ENCODE measurements at places on chromosomes 6 and 20.

- no peak for DNase-seq
Observed at GRCh38 chr20:17904027-17904426, 64.6 kb downstream of the SNX5 start.

GRCh38 chr20:6466075-6466810, 301.2 kb upstream of the BMP2 start:
- no peak for DNase-seq

- DNase-seq: no peak
Observed at GRCh38 chr6:44926556-44926955, 401.6 kb upstream of the RUNX2 start.

DNA sequence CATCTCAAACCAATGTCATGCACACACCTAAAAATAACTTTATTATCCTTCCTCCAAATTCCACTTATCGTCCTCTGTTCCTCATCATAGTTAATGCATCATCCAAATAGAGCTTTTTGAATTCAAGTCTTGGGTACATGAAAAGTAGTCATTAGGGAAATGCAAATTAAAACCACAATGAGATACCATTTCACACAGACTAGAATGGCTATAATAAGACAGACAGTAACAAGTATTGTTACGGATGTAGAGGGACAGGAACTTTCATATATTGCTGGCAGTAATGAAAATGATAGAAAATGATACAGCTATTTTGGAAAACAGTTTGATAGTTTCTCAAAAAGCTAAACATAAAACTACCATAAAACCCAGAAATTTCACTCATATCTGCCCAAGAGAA, 59.1 kb downstream of the FHL5 start:
- peak; percentile 72 for DNase-seq

DNA sequence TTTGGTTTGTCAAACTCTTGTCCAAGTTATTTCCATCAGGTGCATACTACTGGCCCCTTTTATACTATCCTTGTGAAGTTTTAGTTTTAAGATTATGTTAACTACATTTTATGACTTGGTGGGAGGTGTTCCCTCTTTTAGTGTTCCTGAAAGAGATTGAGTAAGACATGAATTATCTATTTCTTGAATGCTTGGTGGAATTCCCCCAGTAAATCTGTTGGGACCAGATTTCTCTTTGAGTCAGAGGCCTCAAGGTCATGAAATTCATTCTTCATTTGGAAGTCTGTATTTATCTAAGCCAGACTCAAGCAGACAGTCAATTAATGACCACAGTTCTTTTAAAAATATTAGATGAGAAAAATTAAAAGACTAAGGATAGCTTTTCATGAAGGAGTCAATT, 81.3 kb downstream of the MOXD1 start:
- DNase-seq: no peak

GRCh38 chr20:61073376-61073775, 178.7 kb upstream of the CDH4 start:
- DNase-seq: no peak

DNA sequence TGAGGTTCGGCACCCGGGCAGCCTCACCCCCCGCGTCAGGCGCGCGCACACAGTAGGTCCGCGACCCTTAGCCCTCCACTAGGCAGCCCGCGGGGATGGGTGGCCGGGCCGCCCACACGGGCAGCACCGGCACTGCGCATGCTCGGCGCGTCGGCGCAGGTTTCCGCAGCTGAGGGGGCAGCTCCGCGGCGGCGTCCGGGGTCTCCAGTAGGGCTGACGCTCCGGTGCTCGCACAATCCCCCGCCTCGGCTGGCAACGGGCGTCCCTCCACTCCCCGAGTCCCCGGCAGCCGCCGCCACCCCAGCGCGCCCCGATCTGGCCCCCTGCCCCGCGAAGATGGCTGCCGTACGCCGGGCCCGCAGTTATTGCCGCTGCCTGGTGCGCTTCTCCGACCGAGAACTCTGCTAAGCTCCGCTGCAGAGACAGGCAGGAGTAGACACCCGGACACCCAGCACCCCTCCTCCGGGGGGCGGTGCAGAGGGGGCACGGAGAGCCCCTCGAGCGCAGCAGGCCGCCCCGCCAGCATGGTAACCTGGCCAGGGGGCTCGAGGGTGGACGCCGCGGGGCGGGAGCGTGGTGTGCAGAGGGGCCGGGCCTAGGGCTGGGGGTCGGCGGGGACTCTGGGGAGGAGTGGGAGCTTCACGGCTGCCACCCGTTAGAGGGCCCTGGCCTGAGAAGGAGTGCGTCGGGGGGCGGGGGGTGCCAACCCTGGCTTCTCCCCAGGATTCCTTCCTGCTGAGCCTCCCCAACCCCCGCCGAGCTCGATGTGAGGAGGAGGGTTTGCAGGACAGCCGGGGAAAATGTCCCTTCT, at the start of gene FBXO9:
Gene FBXO9, plus strand, starts transcription at position 139 of the 811 bp plus-strand sequence. Its CDS starts 386 bp downstream, at position 525.
- DNase-seq: no peak

GRCh38 chr20:7858734-7859250, 81.5 kb downstream of the HAO1 start:
- peak; percentile 11 for DNase-seq

- DNase-seq: no peak
Observed at GRCh38 chr6:71406865-71407860, 118.6 kb downstream of the OGFRL1 start.

DNA sequence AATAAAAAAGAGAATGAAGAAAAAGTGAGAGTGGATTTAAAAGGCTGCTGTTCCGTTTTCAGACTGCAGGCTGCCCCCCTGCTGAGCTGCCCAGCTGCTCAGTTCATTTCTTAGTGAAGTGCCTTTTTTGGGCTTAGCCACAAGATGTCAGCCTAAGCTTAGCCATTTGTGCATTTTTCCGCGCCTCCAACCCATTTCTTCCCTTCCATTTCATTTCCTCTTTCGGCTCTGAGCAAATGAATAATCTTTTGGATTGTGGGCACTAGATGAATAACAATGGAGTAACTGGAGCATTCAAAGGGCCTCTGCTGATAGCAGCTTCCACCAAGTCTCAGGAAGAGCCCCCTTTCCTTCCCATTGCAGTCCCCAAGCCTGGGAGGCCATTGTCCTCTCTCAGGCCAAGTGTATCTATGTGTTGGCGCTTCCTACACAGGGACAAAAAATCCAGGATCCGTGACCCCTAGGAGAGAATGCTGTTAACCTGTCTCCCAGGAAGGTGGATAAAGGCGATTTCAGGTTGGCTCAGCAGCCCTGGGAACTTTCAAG, 83.5 kb upstream of the SPTLC3 start:
- DNase-seq: peak; percentile 93

DNA sequence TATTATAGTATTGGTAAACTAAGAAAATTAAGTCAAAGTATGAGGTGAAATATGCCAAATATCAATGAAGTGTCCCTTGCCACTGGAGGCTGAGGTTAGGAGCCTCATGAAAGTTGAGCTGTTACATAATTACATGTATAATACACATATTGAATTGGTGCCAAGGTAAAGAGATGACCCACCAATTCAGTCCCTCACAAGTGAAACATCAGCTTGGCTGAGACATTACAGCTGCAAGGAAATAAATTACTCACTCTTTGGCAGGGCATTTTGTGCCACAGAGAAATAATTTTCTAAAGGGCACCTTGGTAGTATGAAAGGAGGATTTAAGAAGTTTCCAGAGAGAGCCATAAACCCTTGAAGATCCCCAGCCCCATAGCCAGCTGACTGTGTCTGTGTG, 127.4 kb downstream of the ADGRG6 start:
- no peak for DNase-seq

GRCh38 chr6:34182751-34183531, 37.1 kb upstream of the GRM4 start:
- no peak for DNase-seq

DNA sequence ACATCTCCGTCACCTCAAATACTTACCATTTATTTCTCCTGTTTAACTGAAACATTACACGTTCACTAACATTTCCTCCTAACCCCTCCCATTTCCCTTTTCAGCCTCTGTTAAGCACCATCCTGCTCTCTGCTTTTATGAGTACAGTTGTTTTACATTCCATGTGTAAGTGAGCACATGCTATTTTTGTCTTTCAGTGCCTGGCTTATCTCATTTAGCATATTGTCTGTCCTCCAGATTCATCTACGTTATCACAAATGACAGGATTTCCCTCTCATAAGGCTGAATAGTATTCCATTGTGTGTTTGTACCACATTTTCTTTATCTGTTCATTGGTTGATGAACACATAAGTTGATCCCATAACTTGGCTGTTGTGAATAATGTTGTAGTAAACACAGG, 22.7 kb downstream of the TAF11 start:
- no peak for DNase-seq

DNA sequence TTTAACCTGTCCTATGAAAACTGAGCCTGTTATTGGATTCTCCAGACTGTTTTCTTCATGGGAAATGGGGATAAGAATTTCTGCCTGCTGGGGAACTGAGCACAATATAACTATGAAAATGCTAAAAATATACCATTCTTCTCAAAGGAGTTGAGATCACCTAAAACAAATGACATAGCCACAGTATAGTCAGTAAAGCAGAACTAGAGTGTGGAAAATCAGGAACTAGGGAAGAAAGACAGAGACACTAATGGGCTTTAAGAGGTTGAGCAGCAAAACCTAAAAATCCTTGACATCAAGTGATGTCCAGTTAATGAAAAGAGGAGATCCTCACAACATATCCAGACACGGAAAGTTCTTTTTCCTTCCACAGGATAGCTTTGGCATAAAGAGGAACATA, 215.7 kb upstream of the CST7 start:
- DNase-seq: no peak

DNA sequence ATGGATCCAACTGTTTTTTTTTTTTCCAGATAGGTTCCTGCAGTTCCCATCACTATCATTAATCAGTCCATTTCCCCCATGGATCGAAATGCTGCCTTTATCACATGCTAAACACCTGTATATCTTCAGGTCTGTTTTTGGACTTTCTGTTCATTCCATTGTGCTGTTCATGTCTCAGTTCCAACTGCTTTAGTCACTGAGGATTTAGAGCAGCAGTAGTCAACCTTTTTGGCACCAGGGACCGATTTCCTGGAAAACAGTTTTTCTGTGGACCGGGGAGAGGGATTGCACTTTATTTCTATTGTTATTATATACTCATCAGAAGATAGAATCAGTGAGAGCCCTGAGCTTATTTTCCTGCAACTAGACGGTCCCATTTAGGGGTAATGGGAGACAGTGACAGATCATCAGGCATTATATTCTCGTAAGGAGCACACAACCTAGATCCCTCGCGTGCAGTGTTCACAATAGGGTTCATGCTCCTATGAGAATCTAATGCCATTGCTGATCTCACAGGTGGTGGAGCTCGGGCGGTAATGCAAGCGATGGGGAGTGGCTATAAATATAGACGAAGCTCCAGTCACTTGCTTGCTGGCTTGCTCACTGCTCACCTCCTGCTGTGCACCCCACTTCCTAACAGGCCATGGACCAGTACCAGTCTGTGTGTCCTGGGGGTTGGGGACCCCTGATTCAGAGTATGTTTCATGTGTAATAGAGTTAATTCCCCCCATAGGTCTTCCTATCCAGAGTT, 46.0 kb downstream of the CAP2 start:
- DNase-seq: no peak

DNA sequence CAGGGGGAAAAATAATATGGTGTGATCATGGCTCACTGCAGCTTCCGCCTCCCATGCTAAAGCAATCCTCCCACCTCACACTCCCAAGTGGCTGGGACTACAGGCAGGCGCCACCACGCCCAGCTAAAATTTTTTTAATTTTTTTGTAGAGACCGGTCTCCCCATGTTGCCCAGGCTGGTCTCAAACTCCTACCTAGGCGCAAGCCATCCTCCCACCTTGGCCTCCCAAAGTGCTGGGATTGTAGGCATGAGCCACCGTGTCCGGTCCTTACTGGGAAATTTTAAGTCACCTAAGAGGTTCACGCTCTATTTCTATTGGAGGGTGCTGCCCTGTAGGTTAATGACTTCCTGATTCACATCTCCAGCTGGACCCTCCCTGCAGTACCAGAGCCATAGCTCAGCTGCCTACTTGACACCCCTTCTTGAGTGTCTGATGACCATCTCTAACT, 626 bp upstream of the CDK5RAP1 start:
- DNase-seq: peak; percentile 38

DNA sequence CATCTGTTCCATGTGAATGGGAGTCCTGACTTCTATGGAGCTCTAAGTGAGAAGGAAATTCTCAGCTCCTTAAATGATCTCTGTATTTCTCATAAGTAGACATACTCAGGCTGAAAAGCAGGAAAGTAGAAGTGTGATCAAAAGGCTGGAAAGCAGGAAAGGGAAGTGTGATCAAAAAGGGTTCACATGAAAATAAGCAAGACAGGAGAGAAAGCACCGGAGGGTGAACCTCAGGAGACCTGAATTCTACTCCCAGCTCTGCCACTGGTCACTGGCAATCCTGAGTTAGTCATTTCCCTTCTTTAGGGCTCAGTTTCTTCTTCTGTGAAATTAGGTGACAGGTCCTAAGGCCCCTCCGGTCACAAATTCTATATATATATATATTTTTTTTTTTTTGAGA, 55.5 kb upstream of the TRERF1 start:
- no peak for DNase-seq

Data from NCI-H526 (cell line).